Activated naive CD8-positive, alpha-beta T cell treated with anti-CD3 and anti-CD28 coated beads, Interleukin-2, amount 50 U/mL, for 24 hours (primary cell): ENCODE measurements at places on chromosomes 11 and 22.

DNA sequence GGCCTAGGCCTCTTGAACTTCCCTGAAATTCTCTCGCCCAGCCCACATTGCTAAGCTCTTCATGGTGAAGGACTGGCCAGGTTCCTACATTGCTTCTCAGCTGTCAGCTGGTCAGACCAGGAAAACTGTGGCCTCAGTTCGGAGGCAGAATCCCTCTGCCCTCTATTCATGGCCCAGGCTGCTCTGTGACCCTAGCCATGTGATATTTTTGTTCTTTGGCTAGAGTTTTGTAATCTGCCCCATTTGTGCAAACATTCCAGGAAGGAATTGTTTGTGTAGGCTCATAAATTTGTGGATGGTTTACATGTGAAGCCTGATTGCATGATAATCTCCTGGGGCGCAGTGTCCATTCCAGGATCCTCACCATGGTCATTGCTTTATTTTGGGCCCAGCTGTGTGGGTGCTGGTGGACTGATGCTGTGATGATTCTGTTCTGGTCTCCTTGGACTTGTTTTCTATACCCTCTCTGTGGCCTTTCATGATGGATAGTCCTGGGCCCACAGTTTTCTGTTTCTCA is 149.1 kb upstream of the E2F8 start:
- DNase-seq = no peak

DNA sequence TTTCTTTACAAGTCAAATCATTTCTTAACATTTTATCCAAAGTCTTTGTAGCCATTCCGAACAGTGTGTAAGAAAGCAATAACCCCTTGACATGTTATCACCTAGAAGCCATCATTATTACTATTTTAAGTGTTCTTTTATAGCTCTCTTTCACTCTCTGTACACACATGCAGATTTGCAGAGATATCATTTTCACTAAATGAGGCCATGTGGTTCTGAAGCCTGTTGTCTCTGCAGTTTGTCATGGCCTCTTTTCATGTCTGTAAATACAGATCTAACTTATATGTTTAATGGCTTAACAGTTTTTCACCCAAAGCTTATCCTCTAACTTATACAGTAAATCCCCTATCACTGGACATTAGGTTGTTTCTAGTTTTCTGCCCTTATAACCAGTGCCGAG is 166.8 kb downstream of the MYO18B start:
- no peak for DNase-seq

GRCh38 chr22:45238076-45238956 is 2.4 kb downstream of the KIAA0930 start:
- DNase-seq = no peak

GRCh38 chr11:71450939-71451338 is 2.1 kb upstream of the NADSYN1 start:
- DNase-seq = no peak

DNA sequence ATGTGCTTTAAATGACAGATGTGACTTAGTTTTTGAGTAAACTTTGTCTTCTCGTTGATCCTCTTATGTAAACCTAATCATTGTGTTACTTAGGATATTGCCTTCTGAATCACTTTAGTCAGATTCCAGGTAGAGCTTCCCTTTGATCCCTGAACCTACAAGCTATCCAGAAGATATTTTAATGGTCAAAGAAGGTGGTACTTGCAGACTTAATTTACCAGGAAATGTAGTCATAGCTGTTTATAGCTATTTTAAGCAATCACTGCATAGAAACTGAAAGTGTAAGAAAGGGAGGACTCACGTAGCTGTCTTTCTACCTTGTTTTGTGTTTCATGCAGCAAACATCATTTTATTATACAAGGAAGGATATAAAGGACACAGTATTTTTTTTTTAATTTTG is 189.5 kb downstream of the DDX10 start:
- DNase-seq = no peak

DNA sequence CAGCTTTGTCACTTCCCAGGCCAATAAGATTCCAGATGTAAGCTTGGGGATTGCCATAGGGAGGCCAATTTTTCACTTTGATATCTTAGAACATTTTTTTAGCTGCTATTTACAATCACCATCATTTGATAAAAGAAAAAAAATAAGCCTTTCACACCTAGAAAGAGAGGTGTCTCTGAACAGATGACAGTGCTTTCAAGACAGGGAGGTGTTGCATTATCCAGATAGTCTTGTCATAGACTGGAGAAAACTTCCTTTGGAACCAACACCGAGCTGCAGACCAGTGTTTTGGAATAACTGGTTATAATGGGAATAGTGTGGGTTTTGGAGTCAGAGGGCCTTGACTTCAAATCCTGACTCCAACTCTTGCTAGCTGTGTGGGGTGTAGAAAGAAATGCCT is 101.0 kb downstream of the SLC1A2 start:
- DNase-seq = no peak

- DNase-seq = no peak
Observed at GRCh38 chr22:44847892-44848291, 95.5 kb downstream of the ARHGAP8 start.

DNA sequence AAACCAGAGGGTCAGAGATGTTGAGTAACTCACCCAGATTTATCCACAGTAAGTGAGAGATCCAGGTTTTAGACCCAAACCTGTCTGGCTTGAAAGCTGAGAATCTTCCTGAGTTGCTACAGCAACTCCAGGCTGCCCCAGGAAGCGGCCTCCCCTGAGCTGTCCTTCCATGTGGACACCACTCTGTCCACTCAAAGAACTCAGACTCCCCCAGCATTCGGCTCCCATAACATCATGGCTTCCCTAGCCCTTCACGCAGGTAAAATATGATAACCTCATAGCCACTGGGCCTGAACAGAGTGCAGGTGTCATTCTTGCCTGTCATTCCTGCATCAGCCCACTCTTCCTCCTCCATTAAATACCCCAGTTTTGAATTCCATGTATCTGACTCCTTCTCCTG is 657.8 kb downstream of the TBC1D22A start:
- no peak for DNase-seq

DNA sequence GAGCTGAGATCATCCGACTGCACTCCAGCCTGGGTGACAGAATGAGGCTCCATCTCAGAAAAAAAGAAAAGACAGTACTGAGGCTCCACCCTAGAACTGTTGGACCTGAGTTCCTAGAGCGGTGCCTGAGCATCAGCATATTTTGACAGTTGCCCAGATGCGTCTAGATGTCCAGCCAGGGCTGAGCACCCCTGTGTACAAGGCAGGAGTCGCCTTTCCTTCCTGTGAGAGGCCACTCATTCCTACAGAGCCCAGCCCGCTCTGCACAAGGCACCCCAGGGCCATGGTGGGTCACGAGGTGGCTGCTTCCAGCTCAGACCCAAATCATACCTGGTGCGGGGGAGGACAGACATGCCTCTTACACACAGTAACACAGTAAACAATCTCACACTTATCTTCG is 15.9 kb downstream of the SAMM50 start:
- DNase-seq = no peak

DNA sequence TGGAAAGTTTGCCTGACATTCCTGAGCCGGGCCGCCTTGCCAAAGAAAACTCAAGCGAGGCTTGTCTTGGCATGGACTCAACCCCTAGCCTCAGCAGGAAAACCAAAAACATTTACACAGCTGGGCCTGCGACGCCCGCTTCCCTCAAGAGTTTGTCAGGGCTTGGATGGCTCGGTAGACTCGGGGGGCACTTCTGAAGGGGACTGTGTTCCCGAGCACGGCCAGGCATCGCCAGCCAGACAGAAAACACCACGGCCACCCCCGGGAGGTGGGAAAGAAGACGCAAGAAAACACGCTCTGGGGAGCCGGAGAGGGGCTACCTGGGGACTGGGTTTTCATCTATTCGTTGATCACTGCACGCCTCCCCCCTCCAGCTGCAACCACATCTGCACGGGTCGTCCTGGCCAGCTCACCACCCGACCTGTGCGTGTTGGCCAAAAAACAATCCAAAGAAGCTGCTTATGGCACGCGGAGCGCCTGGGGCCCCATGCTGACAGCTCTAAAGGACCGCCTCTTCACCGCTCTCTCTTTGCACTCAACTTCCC is 380.7 kb downstream of the MN1 start:
- no peak for DNase-seq

GRCh38 chr11:35163209-35163608 is 24.2 kb downstream of the CD44 start:
- no peak for DNase-seq

DNA sequence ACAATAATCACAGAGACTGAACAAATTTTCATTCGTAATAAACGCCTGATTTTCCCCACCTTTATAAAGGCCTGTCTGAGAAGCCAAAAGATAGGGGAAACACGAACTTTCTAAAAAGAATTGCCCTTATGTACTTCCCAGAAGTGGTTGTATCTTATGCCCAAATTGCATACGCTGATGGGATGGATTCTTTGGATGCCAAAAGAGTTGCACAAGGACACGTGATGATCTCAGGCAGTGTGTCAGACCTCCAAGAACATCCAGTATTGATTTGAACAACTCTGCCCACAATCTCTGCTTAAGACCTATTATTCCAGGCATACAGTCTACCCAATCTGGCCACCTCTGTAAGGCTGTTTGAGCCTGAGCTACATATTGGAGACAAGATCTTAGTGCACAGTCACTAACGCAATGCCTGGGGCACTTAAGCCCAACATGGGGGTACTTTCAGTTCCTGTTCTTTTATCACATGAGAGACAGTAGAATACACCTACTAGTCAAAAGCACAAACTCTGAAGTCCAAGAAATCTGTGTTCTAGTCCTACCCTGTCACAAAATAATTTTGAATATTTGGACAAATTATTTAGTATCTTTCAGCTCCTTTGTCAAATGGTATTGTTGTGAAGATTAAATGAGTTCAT is 38.9 kb downstream of the OR10A6 start:
- DNase-seq = no peak

- DNase-seq = no peak
Observed at GRCh38 chr11:30291331-30291730, 31.6 kb upstream of the ARL14EP start.

GRCh38 chr11:35583126-35583525 is 35.1 kb upstream of the FJX1 start:
- DNase-seq = no peak

DNA sequence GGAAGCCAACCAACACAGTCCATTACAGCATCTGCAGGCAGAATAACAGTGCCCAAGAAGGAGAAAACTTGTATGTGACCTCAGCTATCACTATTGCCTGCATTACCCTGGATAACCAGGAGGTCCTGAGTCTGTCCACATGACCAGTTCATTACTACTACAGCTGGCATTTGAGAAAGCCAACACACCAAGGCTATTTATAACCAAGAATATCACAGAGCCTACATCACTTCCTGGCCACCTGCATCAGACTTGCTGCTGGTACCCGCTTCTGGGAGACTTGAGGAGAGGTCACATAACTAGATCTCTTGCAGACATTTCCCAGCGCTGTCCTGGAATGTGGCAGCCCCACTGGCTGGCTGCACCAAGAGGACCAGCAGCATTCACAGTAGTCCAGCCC is 11.1 kb upstream of the OR56B4 start:
- DNase-seq = no peak

- no peak for DNase-seq
Observed at GRCh38 chr11:45217991-45218390, 68.2 kb downstream of the SYT13 start.

DNA sequence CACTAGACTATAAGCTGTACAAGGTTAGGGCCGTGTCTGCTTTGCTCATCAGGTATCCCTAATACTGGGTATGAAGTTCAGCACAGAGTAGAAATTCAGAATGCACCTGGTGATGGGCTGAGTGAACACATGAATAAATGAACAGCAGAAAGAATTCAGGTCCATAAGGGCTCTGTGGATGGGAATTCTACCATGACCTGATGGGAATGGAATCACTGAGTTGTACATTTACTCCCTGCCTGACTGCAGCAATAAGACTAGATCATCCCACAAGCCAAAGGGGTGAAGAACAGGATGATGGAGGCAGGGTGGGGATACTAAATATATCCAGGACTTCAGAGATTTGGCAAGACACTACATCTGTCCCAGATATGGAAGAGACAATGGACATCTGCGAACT is 86.5 kb upstream of the CSNK2A3 start:
- DNase-seq = no peak
